Jurkat, Clone E6-1 (cell line): ENCODE measurements at places on chromosomes 5 and 9.
A peak's percentile ranks its signal among the peaks of the same experiment; 100 is the strongest.

- DNase-seq = no peak
These were observed 111.4 kb upstream of the ARRDC3 start for GRCh38 chr5:91494447-91494996.

GRCh38 chr5:85813146-85813545, 804.6 kb upstream of the COX7C start:
- no peak for DNase-seq

DNA sequence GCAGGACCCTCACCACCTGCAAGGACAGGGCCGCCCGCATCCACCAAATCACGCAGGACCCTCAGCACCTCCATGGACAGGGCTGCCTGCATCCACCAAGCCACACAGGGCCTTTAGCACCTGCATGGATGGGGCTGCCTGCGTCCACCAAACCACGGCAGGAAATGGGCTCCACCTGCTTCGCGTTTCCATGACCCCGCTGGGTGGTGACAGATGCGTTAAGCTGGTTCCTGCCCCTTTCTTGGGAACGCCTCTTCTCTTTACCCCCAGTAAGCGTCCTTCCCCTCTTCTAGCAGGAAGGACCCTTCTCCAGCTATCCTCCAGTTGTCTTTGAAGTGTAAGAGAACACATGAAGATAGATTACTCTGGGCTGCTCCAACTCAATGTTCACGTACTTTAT, 13.5 kb downstream of the FBP1 start:
- peak; percentile 54 for DNase-seq

- no peak for DNase-seq
These were observed 20.5 kb upstream of the MRNIP start for GRCh38 chr5:179879003-179879689.

DNA sequence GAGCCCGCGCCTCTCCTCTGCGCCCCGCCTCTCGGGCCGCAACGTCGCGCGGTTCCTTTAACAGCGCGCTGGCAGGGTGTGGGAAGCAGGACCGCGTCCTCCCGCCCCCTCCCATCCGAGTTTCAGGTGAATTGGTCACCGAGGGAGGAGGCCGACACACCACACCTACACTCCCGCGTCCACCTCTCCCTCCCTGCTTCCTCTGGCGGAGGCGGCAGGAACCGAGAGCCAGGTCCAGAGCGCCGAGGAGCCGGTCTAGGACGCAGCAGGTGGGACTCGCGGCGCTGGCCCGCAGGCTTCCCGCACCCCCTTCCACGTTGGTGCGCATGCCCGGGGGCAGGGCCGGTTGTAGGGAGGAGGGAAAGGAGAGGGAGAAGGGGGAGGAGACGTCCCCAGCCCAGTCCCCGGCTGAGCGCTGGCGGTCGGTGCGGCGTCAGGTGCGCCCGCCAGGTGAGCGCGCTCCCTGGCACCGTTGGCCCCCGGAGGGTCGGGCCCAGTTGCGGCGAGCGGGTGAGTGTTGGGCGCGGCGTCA, at the start of gene OCLN:
TSS of gene OCLN (plus strand) at position 400 of the 532 bp plus-strand sequence. CDS start 11,455 bp downstream, outside the sequence.
- peak; percentile 12 for DNase-seq

- no peak for DNase-seq
These were observed 208.3 kb upstream of the ZNF608 start for GRCh38 chr5:124954784-124955183.

GRCh38 chr5:111697881-111698757, 58.9 kb downstream of the NREP start:
- DNase-seq = no peak

DNA sequence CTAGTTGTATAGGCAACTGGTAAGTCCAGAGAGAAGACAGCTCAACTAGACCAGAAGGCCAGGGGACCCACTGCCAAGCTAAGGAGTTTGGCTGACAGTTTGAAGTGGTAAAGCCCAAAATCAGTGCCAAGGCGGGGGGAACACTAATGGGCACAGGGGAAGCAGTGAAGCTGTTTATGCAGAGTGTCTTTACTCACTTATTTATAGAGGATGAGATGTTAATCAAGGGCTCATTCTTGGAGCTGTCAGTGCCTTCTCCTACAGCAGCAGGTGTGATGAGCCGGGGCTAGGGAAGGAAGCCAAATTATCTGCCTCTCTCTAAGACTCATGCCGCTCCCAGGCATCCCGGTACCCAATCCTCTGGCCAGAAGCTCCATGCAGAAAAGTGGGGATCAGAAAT, 75.2 kb upstream of the GALNT10 start:
- DNase-seq = no peak

GRCh38 chr5:96962540-96962991, 26.7 kb downstream of the LNPEP start:
- peak; percentile 74 for DNase-seq

DNA sequence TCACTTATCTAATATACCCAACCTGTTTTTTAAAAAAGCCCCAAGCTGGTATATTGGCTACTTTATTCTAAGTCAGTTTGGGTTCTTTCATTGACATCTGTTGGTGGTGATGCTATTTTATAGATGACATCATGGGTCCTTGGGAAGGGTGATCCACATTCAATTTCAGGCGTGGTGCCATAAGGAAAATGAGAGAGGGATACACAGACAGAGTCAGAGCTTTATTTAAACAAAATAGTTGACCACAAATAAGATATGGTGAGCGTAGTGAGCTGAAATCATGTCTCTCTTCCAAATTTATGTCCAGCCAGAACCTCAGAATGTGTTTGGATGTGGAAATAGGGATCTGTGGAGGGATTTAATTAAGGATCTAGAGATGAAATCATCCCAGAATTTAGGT, 302.4 kb downstream of the MAT2B start:
- no peak for DNase-seq

DNA sequence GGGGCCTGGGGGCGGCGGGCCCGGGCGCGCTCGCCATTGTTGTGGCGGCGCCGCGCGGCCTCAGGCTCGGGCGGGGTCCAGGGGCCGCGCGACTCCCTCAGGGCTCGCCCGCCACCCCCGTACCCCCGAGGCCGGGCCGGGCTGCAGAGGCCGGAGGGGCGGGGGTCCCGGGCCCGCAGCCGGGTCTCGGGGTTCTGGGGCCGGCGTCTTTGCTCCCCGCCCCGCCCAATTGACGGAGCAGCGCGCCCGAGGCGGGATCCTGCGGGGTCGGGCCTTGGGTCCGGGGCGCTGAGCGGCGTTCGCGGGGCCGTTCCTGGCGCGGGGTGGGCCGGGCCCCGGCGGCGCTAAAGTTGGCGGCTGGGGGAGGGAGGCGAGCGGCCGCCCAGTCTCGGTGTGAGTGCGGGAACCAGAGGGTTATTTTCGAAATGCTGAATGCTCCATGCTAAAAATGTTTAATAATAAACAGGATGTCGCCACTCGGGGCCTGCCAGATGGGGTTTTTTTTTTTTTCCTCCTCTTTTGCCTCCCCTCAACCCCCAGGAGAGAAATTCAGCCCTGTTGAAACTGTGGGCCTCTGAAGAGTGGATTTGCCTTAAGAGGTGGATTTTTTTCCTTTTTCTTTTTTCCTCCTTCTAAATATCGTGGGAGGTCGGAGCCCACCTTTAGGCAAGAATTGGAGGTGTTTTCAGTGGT, 724 bp downstream of the PRRC2B start:
- DNase-seq = no peak

DNA sequence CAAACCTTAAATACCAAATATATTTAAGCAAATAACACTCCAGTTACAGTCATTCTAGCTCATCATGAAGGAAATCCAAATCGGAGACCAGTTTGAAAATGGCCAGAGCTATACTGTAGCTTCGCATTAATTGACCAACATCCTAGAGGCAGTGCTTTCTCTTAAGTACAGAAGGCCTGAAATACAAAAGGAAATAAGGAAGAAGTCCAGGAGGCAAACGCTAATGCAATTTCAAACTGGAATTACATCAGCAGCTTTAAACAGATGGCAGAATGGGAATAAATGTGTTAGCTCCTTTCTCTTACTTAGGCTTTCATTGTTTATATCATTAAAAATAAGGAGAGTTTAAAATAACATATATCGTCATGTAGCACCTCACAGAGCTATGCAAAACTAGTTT, 197.0 kb downstream of the SEC61B start:
- DNase-seq = no peak

DNA sequence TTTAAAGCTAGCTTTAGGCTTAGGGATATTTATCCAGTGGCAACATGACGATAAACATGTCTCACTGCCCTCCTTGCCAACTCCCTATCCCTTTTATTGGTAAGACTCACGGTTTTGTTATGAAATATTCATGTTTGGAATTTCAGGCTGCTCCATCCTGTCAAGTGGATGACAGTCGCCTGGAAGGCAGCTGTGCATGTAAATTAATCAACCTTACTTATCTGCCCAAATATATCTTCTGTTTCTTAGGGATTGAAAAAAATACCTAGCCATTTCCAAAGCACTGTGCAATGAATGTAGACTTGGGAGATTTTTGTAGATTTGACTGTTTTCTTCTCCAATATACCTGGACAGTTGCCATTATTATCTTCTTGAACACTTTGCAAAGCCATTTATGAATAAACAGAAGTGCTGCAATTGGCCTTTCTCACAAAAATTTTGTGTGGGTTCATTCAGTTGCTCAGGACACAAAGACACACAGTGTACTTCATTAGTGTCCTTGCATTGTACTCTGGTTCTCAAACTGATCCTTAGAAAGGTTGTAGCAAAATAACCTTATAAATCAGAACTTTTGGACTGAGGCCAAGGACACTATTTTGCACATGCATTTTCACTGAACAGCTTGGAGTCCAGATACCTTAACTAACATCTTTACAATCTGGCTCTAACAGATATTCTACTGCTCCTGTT, 889.4 kb upstream of the SEMA6A start:
- DNase-seq = no peak

DNA sequence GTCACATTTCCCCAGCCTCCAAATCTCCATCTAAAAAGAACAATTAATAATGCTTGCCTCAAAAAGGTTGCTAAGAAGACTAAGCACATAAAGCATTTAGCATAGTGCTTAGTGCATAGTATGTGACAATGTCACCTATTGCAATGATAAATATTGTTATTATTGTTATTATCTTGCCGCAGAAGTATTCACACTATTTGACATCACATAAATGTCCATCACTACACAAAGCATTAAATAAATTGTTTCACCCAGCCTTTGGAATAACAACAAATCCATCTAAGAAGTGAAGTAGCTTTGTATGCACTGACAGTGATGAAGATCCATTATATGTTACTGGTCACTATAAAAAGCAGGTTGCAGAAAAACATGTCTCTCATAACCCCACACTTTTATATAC, 2263.9 kb upstream of the WWC1 start:
- no peak for DNase-seq

- no peak for DNase-seq
These were observed 94.1 kb upstream of the TRIM32 start for GRCh38 chr9:116592970-116593369.

- no peak for DNase-seq
These were observed 11.4 kb downstream of the MTAP start for GRCh38 chr9:21813575-21814473.

GRCh38 chr9:116179568-116179967, 26.0 kb downstream of the PAPPA start:
- no peak for DNase-seq

DNA sequence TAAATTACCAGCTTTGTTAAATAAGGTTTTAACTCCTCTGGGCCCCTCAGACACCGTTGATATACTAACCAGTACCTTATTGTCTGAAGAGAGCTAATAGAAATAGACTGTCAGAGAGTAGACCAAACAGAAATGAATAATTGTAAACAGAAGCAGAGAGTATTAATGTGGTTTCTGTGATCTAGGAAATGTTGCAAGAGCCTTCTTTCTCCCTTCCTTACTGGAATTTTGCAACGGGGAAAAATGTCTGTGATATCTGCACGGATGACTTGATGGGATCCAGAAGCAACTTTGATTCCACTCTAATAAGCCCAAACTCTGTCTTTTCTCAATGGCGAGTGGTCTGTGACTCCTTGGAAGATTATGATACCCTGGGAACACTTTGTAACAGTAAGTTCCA, 5.1 kb downstream of the TYRP1 start:
- DNase-seq = no peak

DNA sequence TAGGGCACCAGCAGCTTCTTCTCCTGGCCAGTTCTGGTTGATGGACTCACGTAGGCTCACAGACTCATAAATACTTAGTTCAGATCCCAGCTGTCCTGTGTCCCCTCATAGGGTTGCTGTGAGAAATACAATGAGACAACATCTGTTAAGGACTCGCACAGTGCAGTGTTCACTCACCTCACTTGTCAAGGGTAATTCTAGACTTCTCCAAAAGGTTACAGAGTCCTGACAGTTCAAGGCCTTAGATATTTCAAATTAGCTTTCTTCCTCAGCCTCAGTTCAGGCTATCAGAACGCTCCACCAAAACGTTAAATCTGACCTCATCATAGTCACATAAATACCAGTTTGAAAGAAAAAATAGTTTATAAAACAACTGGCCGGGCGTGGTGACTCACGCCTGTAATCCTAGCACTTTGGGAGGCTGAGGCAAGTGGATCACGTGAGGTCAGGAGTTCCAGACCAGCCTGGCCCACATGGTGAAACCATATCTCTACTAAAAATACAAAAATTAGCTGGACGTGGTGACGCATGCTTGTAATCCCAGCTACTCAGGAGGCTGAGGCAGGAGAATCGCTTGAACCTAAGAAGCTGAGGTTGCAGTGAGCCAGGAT, 106.3 kb downstream of the UGCG start:
- DNase-seq = no peak

- peak; percentile 57 for DNase-seq
These were observed 77.9 kb downstream of the SEMA4D start for GRCh38 chr9:89419978-89420394.

DNA sequence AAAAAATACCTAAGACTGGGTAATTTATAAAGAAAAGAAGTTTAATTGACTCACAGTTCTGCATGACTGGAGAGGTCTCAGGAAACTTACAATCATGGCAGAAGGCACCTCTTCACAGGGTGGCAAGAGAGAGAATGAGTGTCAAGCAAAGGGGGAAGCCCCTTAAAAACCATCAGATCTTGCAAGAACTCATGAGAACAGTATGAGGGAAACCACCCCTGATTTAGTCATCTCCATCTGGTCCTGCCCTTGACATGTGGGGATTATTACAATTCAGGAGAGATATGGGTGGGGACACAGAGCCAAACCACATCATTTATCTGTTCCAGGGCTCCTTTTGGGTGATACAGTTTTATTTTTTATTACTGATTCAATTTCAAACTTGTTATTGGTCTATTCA, 23.2 kb upstream of the ADAMTS16 start:
- DNase-seq = no peak

DNA sequence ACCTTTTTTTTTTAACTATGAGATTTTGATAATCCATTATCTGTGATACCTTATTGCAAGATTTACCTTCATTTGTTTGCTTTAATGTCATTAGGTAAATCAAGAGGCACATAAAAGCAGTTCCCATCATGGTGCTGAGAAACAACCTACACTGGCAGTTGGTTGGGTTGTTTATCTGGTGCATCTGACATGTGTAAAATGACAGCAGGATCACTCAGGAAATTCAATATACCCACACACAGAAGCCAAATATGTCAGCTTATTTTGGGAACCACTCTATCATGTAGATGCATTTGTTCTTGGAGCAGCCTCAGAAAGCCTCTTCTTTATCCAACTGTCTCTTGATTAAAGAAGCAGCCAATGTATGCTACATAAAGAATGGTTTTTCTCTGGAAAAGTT, 7.8 kb upstream of the CCDC192 start:
- no peak for DNase-seq
